ENCODE measurements at places on chromosomes 2 and 18.

GRCh38 chr2:20313659-20314058, 37.0 kb downstream of the PUM2 start:
- peak; percentile 45 for DNase-seq

GRCh38 chr2:119647440-119648169, 31.4 kb upstream of the TMEM177 start:
- peak; percentile 46 for DNase-seq

DNA sequence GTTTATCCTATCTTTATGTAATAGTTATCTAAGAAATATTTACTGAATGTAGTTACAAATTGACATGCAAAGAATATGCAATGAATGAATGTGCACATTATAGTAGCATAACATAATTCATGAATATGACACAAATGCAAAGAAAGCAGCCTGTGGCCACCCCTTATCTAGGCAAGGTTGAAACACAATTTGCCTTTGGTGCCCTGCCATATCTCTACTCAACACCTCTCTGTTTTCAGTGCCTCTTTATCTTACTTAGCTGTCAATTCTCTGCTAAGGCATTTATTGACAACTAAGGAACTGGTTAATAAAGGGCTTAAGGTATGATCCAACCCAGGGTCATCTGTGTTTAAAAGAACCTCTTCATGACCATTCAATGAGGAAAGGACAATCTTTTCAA, 18.9 kb downstream of the REV1 start:
- no peak for DNase-seq

DNA sequence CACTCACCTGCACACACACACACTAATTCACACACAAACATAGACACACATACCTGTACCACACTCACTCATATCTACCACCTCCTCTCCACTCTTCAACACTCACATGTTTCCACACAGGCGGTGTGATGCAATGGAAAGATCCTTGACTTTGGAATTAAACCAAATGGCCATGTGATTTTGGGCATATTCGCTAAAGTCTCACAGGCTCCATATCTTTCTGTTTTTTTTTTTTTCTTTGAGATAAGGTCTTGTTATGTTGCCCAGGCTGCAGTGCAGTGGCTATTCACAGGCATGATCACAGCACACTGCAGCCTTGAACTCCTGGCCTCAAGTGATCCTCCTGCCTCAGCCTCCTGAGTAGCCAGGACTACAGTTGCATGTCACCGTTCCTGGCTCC, 91.1 kb upstream of the MEX3C start:
- DNase-seq: no peak

DNA sequence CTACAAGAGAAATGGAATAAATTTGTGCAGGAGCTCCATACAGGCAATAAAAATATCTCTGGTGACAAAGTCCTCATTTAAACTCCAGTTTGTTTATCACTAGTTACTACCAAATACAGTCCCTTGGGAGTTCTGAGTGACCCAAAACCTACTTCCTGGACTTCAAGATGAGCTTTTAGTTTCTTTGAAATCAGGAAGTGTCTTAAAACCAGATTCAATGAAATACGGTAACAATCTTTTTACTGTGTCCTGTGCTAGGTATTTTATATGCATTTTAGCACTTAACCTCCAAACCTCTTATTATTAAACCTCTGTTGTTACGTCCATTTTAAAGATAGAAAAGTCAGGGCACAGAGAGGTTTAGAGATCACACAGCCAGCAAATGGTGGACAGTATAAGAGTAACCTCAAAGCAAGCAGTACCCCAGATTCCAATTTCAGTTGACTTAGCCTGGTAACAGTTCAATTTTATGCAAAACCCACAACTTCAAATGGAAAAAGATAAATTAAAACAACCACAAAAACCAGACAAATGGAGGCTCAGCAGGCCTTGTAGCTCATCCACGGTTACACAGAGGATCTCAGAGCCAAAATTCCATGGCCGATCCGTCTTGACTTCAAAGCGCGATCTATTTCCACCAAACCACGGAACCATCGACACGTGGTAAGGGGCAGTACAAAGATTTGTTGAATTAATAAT, 1.3 kb upstream of the KCMF1 start:
- DNase-seq: peak; percentile 58

DNA sequence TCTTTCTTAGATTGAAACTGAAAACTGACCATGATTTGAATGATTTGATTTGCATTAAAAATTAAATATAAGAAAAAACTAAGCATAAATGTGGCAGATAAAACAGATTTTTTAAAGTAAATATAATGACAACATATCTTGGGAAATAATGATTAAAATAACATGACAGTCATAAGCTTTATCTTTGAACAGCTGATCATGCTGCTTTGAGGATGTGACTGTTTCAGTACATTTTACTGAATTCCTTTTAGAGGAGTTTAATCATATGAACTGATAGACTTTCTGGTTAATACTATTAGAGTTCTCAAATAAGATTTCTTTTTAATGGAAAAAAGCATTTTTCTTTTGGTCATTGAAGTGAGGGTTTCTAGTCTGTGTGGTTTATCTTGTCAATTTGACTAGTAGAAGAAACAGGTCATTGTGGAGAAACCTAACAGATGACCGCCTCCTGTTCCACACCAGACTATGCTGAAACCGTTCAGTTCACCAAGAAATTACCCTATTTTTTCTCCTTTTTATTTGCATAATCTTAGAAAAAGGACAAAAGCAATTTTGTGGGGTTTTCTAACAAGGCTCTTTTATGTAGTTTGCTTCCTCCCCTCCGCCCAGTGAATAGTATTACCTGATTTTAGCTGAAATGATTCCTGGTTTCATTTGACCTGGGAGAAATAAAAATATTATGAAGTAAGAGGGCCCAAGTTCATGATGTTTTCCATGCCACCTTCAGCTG, 262.1 kb downstream of the PTGR3 start:
- DNase-seq: peak; percentile 41

- no peak for DNase-seq
These were observed 108.5 kb downstream of the VWC2L start for GRCh38 chr2:214519258-214519818.

DNA sequence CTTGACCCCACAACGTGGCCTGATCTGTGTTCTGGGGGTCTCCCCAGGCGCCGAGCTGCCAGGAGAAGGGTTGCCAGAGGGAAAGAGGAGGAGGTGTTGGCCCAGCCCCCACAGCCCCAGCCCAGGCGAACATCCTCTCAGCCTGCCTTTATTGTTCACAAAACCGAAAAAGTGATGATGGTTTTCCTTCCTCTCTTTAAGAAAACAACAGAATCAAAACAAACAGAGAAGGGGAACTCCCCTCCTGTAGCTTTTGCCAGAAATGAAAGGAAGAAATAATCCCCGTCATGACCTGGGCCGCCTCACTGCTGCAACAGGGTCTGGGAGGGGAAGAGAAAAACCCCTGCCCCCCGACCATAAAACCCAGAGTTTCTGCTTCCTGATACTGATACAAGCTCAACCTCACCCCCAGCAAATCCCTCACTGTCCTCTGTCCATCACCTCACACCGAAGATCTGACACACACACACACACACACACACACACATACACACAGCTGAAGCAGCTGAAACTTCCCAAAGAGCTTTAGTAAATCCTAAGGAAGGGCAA, 52.0 kb downstream of the ZFP36L2 start:
- no peak for DNase-seq

DNA sequence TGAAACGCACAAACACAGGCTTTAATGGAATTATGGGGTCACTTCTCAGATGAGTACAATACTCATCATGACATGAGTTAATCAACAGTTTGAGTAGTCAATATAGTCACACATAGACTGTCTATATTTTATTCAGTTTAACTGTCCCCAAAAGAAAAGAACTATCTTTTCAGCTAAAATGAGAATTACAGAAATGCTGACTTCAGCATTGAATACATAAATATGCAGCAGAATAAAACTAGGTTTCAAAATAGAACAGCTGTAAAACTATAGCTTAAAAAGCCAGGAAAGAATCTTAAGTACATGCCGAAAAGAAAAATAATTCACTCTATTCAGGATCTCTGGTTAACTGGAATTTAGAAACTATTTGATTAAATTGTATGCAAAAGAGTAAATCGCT, 30.0 kb downstream of the SMAD4 start:
- DNase-seq: no peak

GRCh38 chr2:10252661-10253060, 50.0 kb upstream of the HPCAL1 start:
- no peak for DNase-seq

DNA sequence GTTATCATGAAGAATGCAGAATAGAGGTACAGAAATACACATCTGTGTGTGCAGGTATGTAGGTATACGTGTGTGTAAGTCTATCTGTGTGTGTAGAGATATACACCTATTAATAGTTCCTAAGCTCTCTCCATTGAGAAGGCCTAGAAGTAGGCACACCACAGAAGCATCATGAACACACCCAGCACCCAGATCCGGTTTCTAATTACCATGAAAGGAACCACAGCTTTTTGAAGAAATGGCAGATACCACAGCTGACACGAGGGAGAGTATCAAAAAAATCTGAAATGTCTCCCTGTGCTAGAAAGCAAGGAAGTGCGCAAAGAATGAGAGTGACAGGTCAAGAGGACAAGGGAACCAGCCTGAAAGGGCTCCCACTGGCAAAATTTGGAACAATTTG, 27.7 kb upstream of the AP1S3 start:
- DNase-seq: no peak

GRCh38 chr2:152962446-152962845, 244.0 kb downstream of the ARL6IP6 start:
- DNase-seq: no peak

DNA sequence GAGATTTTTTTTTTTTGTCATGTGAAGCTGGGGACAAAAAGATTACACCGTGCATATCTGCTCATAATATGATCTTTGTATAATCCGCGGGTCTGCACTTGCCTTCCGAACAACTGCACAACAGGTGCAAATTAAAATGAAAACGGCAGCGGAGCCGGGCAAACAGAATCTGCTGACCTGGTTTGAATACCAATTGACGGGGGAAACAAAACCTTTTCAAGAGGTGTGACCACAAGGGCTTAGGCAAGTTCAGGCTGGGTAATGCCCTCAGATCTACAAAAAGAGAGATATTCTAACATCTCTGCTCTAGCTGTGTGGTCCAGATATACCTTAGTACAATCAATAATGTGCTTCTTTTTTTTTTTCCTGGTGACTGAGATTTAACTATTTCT, 88.5 kb downstream of the ZEB2 start:
- DNase-seq: no peak

GRCh38 chr2:207819021-207819797, 49.5 kb upstream of the FZD5 start:
- DNase-seq: no peak

GRCh38 chr2:182891611-182892010, 25.2 kb upstream of the FRZB start:
- DNase-seq: no peak

- DNase-seq: no peak
These were observed 148.6 kb downstream of the KLHL14 start for GRCh38 chr18:32624182-32624723.

- DNase-seq: no peak
These were observed 186.0 kb upstream of the RAB6C start for GRCh38 chr2:129793431-129793902.

- no peak for DNase-seq
These were observed 28.5 kb downstream of the LCLAT1 start for GRCh38 chr2:30475542-30475941.

GRCh38 chr2:110659248-110659647, 18.6 kb downstream of the BUB1 start:
- no peak for DNase-seq

DNA sequence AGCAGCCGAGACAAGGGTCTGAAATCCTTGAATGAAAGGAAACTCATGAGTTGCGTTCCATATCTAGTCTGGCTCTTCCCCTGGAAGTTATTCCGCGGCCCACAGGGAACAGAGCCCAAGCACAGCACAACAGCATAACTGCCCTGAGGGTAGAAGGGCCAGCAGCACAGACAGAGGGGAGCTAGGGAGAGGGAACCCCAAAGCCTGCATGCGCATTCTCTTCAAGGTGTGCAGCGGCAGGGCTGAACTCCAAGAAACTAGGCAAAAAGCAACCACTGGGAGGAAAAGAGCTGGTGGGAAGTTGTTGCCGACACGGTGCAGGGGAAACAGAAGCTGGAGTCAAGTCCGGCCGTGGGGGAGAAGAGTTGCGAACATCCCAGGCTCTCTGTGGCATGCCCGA, 11.8 kb downstream of the GPR148 start:
- no peak for DNase-seq

- DNase-seq: peak; percentile 12
These were observed 7.8 kb downstream of the RBM44 start for GRCh38 chr2:237806334-237806733.

GRCh38 chr2:167258712-167259111, 370.4 kb downstream of the XIRP2 start:
- no peak for DNase-seq

- DNase-seq: peak; percentile 54
These were observed 27.5 kb downstream of the ZNF516 start for GRCh38 chr18:76467371-76468190.

DNA sequence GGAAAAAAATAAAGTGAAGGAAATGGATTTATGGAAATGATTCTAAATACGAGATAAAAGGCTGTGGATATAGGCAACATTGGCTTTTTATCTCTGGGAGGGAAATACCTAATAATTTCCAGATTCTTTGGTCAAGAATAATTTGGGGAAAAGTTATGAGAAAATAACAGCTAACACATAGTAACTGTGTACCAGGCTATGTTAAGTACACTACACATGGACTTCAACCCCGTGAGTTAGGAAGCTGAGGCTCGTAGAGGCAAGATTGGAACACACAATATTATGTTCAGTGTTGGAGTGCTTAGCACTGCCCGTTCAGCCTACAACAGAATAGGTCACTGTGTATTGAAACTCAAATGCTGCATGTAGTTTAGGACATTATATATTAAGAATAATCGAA, 34.3 kb upstream of the GPD2 start:
- no peak for DNase-seq

DNA sequence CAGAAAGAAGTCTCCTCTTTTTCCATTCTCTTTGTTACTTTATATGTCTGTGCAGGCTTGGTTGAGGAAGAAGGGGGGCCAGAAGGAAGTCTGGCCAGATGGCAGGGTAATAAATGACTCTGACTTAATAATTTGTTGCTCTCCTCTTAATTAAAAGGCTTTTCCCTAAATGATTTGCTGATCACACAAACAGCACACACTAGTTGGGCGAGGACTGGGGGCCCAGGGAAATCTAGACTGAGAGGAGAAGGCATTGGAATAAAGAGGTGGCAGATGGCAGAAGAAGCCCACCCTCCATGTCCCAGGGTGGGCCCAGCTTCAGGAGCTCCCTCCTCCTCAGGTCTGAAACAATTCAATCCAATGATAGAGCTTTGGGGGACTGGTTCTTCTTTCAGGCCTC, 12.7 kb upstream of the SMARCAL1 start:
- no peak for DNase-seq

All from fibroblast of mammary gland (primary cell).